ENCODE measurements at places on chromosomes 6 and 20. TPM values are rescaled to one million over a fixed set of nuclear protein-coding genes. Genes with fewer than 3 reads are reported as not detected.

C6orf163 gene
- 0.79 TPM for total RNA-seq

POU5F1 gene
- 3.2 TPM for total RNA-seq

PTPN1 gene
- total RNA-seq: 9.5 TPM

SLC24A3 gene
- 0.50 TPM for total RNA-seq

LHFPL5 gene
- not detected for total RNA-seq

OTOR gene
- total RNA-seq: not detected

C20orf204 gene
- total RNA-seq: 0.14 TPM

GJA10 gene
- total RNA-seq: not detected

SLC26A8 gene
- total RNA-seq: 0.09 TPM

CCN5 gene
- not detected for total RNA-seq

SLC35F1 gene
- total RNA-seq: 0.09 TPM

SIRPB2 gene
- 2.8 TPM for total RNA-seq

PDE7B gene
- total RNA-seq: 5.2 TPM

MCCD1 gene
- 0.56 TPM for total RNA-seq

SLX4IP gene
- 3.4 TPM for total RNA-seq

STK38 gene
- total RNA-seq: 13.3 TPM

BPIFB1 gene
- total RNA-seq: not detected

SYNDIG1 gene
- total RNA-seq: not detected

CTCFL gene
- total RNA-seq: 0.05 TPM

ZNF165 gene
- 0.51 TPM for total RNA-seq

BPIFB2 gene
- 1.9 TPM for total RNA-seq

SLC17A9 gene
- 16.0 TPM for total RNA-seq

FRMD1 gene
- total RNA-seq: 0.09 TPM

UTRN gene
- 80.5 TPM for total RNA-seq

C6orf136 gene
- 8.9 TPM for total RNA-seq

OVOL2 gene
- not detected for total RNA-seq

OOEP gene
- total RNA-seq: not detected

PRSS35 gene
- under 0.01 TPM for total RNA-seq

JAG1 gene
- 6.3 TPM for total RNA-seq

UNC5CL gene
- 16.2 TPM for total RNA-seq

RING1 gene
- 11.5 TPM for total RNA-seq

TBX18 gene
- 0.59 TPM for total RNA-seq

ACSS1 gene
- 87.5 TPM for total RNA-seq

MEP1A gene
- total RNA-seq: not detected

HSPA1L gene
- total RNA-seq: 0.67 TPM

PREP gene
- 17.7 TPM for total RNA-seq

CUTA gene
- 33.1 TPM for total RNA-seq

ZBTB22 gene
- total RNA-seq: 7.8 TPM

FNDC1 gene
- 0.47 TPM for total RNA-seq

TRIM31 gene
- 0.79 TPM for total RNA-seq
